ENCODE measurements at places on chromosomes 12 and 14.

DNA sequence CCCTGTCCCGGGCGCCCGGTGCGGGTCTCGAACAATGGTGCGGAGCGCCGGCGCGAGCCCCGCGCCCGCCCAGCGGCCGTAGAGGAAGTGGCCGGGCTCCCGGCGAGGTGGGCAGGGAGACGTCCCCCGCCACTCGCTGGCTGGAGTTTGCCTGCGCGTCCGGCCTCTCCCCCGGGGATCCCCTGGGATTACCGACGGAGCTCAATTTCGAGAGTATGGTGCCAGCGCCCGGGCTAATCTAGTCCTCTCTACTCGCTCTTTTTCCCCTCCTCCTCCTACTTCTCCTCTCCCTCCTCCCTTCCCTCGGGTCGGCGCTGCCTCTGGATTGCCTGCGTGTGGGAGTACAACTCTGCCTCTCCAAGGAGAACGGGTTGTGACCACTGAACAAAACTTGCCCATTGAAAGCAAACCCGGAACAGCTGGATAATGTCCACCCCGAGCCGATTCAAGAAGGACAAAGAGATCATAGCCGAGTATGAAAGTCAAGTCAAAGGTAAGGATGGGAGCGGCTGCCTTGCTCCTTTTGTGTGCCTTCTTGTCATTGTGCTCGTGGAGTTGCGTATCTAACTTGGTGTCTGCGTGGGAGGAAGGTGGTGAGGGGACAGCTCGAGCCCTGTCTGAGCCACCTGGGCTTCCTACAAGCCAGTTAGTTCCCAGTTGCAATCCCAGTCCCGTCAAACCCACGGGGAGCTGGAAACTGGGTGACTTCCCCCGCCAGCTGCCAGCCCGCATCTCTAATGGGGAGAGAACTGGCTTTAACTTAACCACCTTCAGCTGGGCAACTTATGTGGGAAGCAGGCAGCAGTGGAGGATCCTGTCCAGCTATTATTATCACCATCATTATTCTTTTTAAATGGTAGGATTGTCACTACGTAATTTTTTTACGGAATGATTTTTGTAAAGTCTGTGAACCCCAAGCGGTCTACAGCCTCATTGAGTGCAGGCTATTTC lies at the start of gene SRGAP1:
Gene SRGAP1, plus strand, starts transcription at position 310 of the 951 bp plus-strand sequence. Its CDS starts 117 bp downstream, at position 427.
- DNase-seq: no peak

DNA sequence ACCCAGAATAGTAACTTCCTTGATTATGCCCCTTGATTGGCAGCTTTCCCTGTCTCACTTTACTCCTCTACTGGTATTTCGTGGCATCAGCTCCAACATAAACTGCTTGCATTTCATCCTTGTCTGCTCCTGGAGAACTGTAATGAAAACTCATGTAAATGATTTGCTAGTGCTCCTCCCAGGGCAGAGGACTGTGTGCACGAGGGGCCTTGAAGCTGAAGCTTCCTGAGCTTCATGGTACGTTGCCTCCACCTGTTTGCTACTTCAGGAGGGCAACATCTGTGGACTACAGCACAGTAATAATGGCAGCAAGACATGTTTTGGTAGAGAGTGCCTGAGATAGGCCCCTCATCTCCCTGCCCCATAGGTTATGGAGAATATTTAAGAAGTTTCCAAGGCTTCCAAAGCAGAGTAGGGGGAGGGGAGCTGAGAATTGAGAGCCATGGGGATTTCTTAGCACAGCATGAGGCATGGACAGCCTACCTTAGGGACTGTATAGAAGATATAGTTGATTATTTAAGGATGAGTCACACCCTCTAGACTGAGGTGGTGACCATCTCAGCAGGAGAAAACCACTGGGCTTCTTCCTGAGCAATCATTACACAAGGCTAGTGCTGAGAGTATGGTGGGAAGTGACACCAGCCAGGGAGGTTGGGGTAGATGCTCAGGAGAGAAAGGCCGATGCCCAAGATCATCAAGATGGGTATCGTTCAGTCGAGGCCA lies 29.5 kb downstream of the CCDC198 start:
- DNase-seq: no peak

DNA sequence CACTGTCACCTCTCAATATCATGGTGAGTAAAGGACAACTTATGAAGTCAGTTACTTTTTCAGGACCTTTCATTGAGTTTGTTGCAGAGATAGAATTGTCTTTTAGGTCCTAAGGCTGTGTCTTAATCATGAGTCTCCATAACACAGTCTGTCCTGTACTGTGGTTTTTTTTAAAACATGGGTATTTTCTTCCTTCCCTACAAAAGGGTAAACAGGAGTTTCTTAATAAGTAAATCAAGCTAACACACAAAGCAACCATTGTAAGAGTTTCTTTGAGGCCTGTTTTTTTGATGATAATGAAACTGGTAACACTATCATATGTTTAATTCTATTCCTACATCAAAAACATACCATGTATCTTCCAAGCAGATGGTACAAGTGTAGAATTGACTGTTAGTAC lies 101.4 kb downstream of the PLEKHA5 start:
- DNase-seq: no peak

DNA sequence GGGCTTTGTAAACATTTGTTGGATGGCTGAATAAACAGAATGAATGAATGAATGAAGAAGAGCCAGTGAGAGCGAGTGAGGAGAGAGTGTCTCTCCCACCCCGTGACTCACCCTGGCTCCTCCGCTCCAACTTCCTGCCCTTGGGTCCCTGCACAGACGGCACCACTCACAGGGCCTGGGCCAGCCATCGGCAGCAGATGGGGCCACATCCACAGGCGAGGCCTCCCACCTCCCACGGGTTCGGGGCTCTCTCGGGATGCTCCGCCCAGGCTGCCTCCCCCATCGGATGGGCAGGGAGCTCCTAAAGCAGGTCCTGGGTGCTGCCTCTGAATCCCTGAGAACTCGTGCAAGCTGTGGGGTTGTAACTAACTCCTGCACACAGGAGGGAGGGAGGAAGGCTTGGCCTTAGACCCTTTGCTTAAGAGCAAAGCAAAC lies 41.3 kb downstream of the CCNK start:
- DNase-seq: no peak

DNA sequence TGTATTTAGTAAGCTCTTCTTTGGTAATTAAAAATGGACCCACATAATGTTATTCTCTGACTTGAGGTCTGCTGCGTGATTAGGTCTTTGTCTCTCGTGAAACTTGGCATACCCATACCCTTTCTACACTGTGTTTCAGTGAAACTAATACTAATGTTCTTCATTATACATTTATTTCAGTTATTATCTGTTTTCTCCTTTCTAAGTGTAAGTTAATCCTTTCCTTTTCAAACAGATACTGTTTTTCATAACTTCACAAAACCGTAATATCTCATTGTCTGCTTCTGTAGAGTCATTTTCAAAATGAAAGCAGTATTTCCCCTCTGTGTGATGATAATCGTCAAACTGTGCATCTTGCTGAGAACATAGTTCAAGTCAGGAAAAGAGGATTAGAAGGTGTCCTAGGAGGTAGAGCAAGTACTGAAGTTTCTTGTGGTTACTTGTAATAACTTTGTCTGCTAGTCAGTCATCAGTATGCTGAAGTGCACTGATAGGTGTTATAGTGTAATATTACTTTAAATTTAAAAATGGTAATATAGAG lies 15.9 kb downstream of the PYROXD1 start:
- DNase-seq: no peak

- DNase-seq: no peak
Measured at GRCh38 chr12:79262938-79263337, 398.4 kb downstream of the SYT1 start.

DNA sequence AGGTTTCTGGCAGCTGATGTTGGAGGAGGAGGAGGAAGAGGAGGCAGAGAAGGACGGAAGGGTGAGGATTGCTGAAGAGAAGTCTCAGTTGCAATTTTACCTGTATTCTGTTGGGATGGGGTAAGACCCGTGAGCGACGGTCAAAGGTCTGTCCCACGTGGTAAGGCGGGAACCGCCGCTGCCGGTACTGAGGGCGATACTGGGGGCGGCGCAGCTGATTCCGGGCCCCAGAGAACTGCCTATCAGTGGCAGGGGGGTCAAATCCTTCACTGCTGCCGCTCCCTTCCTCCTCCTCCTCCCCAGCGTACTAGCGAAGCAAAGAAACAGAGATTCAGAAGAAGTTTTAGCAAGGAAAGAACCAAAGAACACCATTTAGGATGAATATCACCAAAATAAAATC lies 13.3 kb downstream of the YBX3 start:
- no peak for DNase-seq

DNA sequence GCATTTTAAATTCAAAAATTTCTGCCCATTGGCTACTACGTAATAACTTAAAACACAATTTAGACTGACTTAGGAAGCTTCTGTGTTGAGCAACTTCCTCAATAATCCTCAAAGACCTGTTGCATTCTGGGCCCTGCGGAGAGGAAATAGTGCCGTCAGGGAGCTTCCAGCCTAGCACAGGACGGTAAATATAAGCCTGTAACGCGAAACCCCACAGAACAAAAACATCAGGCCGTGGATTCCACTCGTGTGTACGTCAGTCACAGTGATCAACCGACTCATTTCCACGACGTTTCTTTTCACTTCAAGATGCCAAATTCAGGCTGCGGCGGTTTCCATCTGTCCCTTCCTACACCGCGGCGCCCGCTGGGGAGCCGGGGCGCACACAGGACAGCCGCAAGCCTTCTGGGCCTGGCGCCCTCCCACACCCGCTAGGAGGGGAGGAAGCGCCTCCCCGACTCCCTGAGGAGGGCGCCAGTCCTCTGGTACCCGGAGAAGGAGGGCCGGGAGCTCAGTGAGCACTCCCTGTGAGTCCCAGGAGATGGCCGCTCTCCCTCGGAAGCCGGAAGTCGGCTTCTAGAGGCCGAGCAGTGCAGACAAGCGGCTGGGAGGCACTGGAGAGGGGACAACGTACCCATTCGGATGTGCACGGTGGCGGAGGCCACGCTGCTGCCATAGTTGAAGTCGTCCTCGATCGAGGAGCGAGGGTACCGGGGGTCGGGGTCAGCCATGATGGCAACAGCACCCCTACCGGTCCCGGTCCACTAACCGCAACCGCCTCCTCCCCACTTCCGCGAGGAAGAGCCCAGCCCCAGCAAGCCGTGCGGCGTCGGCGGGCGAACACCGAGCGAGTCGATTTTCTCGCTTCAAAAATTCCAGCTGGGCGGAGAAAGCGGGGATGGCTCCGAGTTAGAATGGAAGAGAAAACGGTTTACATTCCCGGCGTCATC lies at the start of gene TMBIM4:
Gene TMBIM4, minus strand, starts transcription at position 776 of the 950 bp plus-strand sequence. Its CDS starts 45 bp downstream, at position 731.
- peak; percentile 81 for DNase-seq

DNA sequence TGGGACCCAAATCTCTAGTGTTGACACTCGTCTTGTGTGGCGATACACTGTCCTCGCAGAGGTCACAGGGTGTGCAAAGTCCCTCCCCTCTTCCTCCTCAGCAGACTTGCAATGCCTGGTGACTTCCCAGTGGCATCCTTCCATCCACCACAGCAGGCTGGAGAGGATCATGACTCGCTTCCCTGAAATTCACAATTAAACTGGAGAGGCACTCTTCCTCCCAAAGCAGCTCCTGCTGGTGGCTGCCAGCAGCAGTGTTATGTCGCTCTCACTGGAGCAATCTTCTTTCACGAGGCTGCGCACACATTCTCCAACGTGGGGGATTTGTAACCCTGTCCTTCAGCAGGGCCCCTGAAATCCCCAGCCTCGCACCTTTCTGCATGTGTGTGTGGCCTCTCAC lies 145.2 kb upstream of the TMCC3 start:
- no peak for DNase-seq

DNA sequence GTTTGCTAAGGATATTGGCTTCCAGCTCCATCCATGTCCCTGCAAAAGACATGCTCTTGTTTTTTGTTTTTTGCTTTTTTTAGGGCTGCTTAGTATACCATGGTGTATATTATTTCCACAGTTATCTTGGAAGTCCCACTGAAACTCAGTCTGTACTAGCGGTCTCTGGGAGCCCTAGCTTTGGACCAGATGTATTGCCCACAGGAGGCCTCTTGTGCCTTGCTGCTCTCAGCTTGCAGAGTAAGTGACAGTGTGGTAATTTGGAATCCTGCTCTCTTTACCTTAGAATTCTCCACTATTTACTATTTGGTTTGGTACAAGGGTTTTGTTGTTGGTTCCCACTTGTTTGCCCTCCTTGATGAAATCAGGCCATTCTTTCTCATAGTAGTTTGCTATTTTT lies 1022.9 kb downstream of the LRFN5 start:
- no peak for DNase-seq

- DNase-seq: no peak
Measured at GRCh38 chr14:100403105-100403504, 80.0 kb downstream of the SLC25A47 start.

GRCh38 chr12:51941604-51942003 lies 9.9 kb upstream of the ACVR1B start:
- no peak for DNase-seq

- DNase-seq: no peak
Measured at GRCh38 chr12:64890873-64891468, 66.5 kb downstream of the TBC1D30 start.

DNA sequence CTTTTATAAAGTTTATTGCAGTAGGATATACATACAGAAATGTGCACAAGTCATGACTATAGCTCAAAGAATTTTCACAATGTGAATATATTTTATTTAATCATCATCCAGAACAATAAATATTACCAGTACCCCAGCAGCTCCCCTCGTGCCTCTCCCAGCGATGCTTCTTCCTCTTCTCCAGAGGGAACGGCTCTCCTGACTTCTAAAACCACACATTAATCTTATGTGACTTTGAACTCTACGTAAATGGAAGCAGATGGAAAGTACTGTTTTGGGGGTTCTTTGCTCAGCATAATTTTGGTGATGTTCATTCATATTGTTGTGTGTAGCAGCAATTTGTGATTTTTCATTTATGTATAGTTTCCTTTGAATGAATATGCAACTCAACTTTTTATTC lies 4.6 kb upstream of the SLC8A3 start:
- no peak for DNase-seq

GRCh38 chr12:9776781-9777180 lies 16.1 kb upstream of the CD69 start:
- no peak for DNase-seq

DNA sequence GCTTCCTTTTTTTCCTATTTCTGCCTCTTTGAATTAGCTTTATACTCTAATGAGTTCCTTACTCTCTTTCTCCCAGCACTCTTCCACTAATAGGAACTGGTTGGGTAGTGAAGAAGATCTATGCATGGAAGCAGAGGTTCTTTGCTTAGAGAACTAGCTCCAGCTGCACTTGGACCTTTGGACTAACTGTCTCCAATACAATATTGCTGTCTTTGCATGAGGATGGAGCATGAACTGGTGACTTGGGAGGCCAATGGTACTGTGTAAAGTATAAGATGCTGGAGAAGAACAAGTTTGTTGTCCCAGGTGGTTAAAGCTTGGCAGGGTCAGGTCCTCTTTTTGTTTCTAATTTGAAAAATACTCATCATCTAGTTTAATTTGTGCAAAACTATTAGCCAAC lies 2.4 kb upstream of the GLS2 start:
- DNase-seq: no peak

GRCh38 chr12:13103391-13104033 lies at the start of gene GSG1:
TSS of gene GSG1 (minus strand) at chr12:13103667. CDS start at chr12:13103512, 155 bp downstream.
- DNase-seq: no peak

- no peak for DNase-seq
Measured at GRCh38 chr14:44462381-44462780, 44.7 kb downstream of the FSCB start.
